ENCODE measurements at places on chromosomes 2 and 18. TPM values are rescaled to one million over a fixed set of nuclear protein-coding genes. Genes with fewer than 3 reads are reported as not detected.

- DNase-seq, result no peak
These were observed 202.7 kb upstream of the CCDC68 start for GRCh38 chr18:55161916-55162315.

TWIST2 gene
- not detected for total RNA-seq

GRCh38 chr2:21028021-21028947, 15.6 kb downstream of the APOB start:
- no peak for DNase-seq

DNA sequence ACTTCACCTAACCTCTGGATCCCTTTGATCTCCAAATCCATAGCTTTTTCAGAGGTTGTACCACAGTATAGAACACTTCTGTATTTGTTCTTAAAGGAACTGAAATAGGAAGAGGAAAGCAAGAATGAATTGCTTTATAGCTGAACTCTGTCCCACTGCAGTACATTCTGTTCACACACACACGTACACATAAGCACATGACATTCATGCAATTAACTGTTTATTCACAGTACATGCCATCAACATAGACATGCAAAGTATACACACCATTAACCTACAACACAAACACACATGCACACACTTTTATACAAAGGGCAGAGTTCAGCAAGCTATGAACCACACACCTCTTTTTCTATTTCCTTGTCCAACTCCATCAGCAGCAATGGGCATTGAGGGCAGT, 43.2 kb downstream of the MRPL33 start:
- DNase-seq, result no peak

TSPYL6 gene
- not detected for total RNA-seq

- DNase-seq, result peak; percentile 51
These were observed 86.2 kb downstream of the CRIM1 start for GRCh38 chr2:36441816-36442215.

GRCh38 chr2:175854665-175855064, 147.4 kb downstream of the LNPK start:
- DNase-seq, result no peak

SGO2 gene
- total RNA-seq, result 15.9 TPM

DNA sequence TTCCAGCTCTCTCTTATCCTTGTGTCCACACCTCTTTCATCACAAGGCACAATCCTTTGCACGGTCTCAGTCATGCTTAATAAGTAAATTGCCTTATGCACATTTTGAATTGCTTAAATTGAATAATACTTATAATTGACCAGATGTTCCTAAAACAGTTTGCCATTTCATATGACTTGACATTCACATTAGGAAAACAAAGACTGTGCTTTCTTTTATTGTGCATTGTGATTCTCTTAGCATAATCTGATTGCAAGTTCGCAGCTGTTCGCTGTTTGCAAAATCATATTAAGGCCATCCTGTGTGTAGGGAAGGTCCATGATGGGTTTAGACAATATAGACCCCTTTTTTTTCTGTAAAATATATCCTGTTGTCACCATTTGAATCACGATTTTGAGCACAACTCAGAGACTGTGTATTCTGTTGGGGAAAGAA, 75.6 kb downstream of the RNF144A start:
- no peak for DNase-seq

DNA sequence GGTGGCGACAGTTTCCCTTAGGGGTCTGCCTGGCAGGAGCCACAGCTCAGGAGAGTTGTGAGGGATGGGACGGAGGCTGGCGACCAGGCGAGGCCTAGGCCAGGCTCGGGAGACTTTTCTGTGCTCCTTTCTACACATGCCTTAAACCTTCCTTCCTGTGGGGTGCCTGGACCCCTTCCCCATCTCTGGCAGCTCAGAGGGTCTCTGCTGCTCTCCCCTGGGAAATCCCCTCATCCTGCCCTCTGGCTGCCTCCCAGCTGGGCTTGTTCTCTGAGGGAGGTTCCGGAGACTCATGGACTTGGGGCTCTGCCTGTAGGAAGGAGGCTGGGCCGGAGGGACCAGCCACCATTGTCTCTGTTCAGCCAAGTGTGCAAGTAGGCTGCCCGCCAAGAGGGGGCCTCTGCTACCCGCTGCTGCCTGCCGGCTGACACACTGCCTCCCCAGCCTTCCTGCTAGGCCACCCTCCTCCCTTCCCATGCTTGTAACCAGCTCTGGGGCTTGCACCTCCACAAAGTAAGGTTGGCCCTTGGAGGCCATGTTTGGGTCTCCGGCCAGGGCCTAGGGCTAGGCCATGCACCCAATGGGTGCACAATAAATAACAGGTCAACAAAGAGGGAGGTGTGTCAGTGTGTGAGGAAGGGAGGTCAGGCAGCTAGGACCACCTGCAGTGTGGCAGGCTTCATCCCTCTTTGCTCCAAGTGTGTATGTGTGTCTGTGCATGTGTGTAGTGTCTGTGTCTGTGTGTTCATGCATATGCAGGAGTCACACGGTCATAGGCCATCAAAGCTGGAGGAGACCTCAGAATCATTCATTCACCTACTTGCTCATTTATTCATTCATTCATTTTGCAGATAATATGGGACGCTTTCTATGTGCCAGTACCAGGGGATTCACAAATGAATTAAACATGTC, 28.8 kb downstream of the PSD4 start:
- DNase-seq, result no peak

CDCA7 gene
- total RNA-seq, result 13.2 TPM

- DNase-seq, result no peak
These were observed 115.9 kb upstream of the ARHGAP28 start for GRCh38 chr18:6613581-6613980.

DNA sequence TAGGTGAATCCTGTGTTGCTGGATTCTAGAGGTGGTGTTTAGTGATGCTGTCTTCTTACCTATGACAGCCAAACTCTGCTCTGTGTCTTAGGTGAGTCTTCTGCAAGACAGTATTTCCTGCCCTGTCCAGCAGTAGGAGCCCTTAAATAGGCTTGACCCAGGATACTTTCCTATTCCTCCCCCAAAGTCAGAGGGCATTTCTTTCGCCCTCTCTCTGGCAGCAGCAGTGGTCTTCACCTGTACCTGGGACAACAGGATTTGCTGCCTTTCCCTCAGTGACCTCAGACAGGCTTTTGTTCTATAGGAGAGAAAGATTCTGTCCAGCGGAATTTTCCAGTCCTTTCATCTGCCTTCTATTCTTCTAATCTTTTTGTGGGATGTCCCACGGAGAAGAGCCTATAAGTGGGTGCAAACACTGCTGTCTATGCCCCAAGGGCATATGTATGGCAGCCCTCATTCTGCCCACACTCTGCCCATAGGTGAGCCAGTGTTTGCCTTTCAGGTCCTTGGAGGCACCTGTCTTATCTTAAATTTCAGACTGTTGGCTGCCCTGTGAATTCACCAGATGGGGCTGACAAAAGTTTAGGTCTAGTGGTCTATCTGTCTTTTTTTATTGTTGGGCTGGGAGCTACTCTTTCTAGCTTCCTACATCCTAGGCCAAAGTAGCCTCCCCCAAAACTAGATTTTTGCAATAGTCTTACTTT, 177.3 kb upstream of the SPOPL start:
- DNase-seq, result no peak

DNA sequence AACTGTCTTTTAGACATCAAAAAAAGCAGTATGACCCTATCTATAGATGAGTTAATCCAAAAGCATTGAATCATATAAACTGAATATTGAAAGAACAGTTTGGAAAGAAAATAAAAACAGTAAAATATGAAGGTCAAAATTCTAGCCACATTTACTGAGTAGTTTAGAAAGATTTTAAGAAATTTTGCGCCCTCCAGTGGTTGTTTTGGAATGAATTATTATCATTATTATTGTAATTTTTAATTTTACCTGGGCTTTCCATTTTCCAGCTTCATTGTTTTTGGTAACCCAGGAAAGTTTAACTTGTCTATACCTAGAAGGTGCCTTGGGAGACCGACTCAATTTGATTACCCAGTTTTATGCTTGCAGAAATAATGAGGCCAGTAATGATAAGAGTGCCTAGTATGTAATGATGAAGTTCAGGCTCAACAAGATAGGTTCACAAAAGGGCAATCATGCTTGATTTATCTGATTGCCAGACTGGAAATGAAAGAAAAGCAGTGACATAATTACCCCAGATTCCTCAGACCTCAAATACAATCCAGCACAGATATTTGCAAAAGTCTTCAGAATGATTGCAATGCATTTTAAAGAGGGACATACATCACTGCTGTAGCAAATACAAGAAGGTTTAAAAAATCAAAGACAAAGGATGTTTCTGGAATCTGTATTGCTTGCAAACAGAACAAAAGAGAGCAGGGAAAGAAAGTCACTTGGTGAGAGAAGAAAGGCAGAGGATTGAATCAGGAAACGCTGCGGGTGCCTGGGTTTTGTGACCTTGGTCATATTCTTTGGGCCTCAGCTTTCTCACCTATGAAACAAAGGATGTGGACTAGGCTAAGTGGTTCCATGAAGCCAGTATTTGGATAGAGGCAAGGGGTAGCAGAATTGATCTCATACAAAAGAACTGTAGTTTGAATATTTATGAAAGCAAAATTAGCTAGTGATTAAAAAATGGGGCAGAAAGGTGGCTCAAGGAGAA, 153.8 kb downstream of the MAP2 start:
- DNase-seq, result peak; percentile 49

DNA sequence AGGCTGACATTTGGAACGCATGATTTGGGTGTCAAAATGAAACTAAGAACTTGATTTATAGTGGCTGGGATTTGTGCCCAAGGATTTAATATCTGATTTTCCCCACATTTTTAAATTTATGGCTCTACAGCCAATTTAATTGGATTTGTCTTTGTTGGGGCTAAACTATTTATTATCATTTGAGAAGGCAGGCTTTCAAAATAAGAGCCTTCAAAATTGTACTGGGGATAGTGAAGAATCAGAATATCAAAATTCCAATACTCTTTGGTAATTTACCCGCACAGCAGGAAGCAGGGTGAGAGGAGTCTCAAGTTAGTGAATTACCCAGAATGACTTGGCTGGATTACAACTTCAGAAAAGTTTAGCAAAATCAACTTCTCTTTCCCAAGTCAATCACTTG, 278.1 kb downstream of the LRATD1 start:
- no peak for DNase-seq

GRCh38 chr2:75090770-75091515, 108.4 kb downstream of the TACR1 start:
- no peak for DNase-seq

DNA sequence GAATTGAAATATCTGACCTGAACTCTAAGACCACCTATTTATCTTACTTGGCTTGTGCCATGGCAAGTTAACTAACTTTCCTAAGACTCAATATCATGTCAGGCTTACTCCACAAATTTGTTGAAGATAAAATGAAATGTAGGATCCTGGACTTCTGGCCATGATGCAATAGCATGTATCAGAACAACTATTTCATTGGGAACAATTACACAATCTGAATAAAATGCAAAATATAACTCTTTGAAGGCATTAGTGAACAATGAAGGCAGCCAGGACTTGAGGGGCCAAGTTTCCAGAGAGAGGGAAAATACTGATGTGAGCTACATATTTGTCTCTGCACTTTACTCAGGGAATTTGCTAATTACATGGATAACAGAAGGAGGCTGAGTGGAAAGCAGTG, 476.5 kb upstream of the ACVR2A start:
- no peak for DNase-seq

- DNase-seq, result no peak
These were observed 673.9 kb downstream of the TRIB2 start for GRCh38 chr2:13390676-13391075.

- peak; percentile 42 for DNase-seq
These were observed 9.7 kb downstream of the SMAD7 start for GRCh38 chr18:48940854-48941611.

DNA sequence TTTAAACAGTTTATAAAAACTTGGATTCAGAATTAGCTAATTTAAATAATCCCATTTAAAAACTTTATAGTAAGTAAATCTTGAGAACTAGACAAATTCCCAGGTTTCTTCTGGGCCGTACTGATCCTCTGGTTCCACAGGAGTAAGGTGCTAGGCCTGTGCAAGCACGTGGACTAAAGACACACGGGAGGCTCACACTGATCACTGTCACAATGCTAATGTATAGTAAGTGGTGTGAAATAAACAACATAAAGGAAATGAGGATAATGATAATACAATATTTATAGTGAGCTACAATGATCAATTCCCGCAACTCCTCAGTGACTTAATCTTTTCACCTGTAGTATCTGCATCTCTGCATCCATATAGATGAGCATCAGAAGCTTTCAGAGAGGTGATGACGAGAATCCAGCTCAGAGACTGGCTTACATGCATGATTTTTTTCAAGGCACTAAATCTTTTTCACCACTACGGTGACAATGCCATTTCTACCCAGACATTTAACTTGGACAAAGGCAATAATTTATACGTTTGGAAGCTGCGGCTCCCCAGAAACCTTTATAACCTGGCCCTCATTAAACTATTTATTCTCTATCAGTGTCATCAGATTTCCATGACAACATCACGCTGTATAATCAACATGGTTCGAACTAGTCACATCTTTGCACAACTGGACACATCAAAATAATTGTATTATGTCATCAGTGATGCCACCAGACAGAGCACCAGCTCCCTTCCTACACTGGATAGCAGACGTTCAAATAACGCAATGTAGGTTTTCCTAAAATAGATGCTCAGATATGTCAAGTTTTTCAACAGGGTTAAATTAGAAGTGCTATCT, 196.2 kb downstream of the ZNF385B start:
- DNase-seq, result no peak

Data from dermis blood vessel endothelial cell (primary cell).